ENCODE measurements at places on chromosomes 1 and 21.

DNA sequence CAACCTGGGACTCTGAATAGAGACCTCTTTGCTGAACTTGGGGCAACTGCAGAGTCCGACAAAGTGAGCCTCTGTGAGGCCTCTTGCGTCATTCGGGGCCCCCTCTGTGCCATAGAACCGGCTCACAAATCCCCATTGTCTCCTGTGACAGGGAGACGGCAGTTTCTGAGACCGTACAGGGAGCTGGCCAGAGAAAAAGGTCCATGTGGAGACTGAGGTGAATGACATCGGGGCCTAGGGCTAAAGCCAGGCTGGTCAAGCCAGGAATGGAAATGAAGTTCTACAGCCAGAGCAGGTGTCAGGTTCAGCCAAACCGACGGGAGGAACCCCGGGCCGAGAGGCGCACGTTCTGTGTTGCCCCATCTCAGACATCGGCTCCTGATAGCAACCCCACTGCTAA lies 37.1 kb upstream of the TRIM67 start:
- no peak for DNase-seq
- H3K27ac ChIP-seq: no peak overlapping the region
- H3K27me3 ChIP-seq: no peaks in the 10 kb centered on the region

- no peak for DNase-seq
- H3K36me3 ChIP-seq: no peaks in the 10 kb centered on the region
- H3K4me3 ChIP-seq: no peak overlapping the region
- no peaks in the 10 kb centered on the region for H3K27me3 ChIP-seq
- peaks cover 7% of the 10 kb centered on the region for H3K4me1 ChIP-seq
Observed at GRCh38 chr1:211933946-211934714, 101.2 kb downstream of the INTS7 start.

DNA sequence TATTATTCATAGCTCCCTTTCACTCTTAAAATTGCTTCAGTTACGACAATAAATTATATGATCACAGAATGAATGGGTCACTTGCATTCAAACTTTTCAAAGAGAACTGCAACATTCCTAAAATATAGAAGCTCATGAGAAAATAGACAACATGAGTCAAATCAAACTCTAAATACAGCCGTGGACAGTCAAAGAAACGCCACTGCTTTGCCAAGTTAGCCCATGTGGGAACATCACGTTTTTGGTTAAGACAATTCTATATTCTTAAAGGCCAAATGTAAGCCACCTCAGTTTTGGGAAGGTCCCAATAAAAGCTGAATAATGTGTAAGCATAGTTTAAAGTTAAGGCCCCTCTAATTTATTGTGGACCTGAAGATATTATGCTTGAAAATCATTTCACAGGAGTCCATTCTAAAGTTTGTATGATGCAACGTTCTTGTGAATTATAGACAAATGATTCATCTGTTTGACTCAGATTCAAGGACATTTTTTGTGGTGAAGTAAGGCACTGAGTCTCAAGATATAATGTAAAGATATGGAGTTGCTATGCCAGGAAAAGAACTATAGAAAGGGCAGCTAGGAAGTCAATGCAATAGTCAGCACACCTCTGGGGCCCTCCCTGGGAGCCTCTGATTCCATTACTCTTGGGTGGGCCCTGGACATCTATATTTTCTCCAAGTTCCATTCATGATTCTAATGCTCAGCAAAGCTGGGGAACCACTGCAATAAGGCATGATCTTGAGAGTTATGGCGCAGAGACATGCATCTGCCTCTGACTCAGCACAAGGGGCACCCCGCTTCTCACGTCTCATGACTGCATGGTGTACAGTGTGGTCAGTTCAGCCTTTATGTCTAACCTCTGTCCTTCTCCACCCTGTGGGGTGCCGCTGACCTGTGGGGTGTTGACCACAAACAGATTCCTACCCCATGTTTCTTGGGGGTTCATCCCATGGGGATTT lies 33.9 kb downstream of the ETS2 start:
- H3K4me1 ChIP-seq: peaks cover 4% of the 10 kb centered on the region
- H3K27ac ChIP-seq: peak overlapping the region; percentile 88
- H3K36me3 ChIP-seq: no peaks in the 10 kb centered on the region
- no peaks in the 10 kb centered on the region for H3K27me3 ChIP-seq

DNA sequence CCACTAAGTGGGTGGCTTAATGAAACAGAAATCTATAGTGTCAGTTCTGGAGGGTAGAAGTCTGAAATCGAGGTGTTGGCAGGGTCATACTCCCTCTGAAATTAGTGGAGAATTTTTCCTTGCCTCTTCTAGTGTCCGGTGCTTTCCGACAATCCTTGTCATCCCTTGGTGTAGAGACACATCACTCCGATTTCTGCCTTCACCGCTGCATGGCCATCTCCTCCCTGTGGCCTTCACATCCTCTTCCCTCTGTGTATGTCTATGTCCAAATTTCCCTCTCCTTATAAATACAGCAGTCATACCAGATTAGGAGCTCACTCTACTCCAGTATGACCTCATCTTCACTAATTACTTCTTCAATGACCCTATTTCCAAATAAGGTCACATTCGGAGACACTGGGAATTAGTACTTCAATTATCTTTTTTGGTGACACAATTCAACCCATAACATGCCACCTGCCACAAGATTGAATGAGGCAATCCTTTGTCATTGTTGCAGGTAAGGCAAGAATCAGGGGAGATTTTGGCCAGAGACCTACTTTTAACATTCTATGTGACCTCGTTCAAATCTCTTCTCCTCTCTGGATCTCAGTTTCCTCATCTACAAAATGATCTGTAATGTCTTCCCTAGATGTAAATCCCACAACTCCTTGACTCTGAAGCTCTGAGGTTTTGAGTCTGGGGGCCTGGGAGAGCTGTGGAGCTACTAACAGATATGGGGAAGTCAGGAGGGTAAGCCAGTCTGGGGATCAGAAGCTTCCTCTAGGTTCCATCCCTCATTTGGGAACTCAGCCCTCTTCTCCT lies 16.1 kb downstream of the NAV1 start:
- H3K27me3 ChIP-seq: no peaks in the 10 kb centered on the region
- H3K27ac ChIP-seq: no peak overlapping the region
- no peaks in the 10 kb centered on the region for H3K36me3 ChIP-seq
- no peaks in the 10 kb centered on the region for H3K4me1 ChIP-seq
- no peak for DNase-seq

DNA sequence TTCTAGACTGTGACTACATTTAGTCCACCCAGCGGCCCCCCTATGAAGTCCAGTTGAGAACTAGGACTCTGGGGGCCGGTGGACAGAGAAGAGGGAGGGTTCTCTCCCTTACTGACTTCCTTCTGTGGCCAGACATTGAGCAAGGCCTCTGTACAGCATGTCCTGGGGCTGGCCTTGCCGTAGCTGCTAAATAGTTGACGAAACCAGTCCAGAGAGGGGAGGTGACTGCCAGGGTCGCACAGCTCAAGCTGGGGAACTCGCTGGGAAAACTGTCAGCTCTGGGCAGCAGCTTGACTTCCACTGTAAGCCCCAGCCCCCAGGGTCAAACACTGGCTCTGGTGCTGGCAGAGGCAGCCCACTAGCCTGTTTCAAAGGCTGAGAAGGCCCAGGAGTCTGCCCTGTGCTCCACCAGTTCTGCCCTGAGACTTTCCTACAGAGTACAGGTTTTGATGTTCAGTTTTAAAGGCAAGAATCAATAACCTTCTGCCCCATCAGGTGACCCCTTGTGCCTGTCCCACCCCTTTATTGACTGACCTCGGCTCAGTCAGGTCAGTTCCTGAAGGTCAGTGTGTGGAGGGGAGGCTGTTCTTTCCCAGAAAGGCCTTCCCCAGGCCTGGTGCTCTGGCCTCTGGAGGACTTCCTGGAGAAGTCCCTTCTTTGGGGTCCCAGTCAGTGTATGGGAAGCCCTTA lies 14.1 kb downstream of the PCSK9 start:
- peaks cover 4% of the 10 kb centered on the region for H3K4me1 ChIP-seq
- H3K27ac ChIP-seq: peak overlapping the region; percentile 20
- H3K36me3 ChIP-seq: no peaks in the 10 kb centered on the region
- H3K27me3 ChIP-seq: no peaks in the 10 kb centered on the region
- no peak overlapping the region for H3K4me3 ChIP-seq
- DNase-seq: no peak

DNA sequence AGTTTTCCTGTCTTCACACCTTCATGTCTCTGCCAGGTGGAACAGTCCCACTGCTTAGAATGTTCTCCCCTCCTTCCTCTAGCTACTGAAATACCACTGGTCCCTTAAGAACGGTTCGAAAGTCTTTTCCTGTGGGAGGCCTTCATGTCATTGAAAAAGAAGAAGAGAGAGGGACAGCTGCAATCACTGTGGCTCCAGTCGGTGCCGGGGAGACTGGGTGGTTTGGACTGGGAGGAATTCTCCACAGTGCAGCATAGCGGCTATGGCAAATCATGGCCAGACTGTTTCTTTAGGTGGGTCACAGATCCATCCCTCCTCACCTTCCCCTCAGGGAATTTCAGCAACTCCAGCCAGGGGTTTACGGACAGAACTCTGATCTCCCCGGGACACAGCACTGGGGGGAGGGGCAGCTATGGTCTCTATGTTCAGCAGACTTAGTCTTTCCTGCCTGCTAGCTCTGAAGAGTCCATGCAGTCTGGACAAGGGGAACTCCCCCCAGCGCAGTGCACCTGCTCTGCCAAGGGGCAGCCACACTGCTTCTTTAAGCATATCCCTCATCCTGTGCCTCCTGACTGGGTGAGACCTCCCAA lies 567.2 kb downstream of the SMYD3 start:
- no peak overlapping the region for H3K27ac ChIP-seq
- no peaks in the 10 kb centered on the region for H3K36me3 ChIP-seq
- H3K4me3 ChIP-seq: no peak overlapping the region
- no peaks in the 10 kb centered on the region for H3K27me3 ChIP-seq
- DNase-seq: no peak

GRCh38 chr1:160570840-160571239 lies 8.5 kb downstream of the CD84 start:
- no peak for DNase-seq
- no peaks in the 10 kb centered on the region for H3K36me3 ChIP-seq
- no peak overlapping the region for H3K4me3 ChIP-seq
- no peaks in the 10 kb centered on the region for H3K27me3 ChIP-seq
- H3K4me1 ChIP-seq: no peaks in the 10 kb centered on the region
- H3K27ac ChIP-seq: no peak overlapping the region

GRCh38 chr1:206551986-206552326 lies 44.6 kb downstream of the RASSF5 start:
- H3K27ac ChIP-seq: no peak overlapping the region
- H3K27me3 ChIP-seq: peaks cover 7% of the 10 kb centered on the region
- H3K4me1 ChIP-seq: peaks cover 6% of the 10 kb centered on the region
- H3K4me3 ChIP-seq: no peak overlapping the region

DNA sequence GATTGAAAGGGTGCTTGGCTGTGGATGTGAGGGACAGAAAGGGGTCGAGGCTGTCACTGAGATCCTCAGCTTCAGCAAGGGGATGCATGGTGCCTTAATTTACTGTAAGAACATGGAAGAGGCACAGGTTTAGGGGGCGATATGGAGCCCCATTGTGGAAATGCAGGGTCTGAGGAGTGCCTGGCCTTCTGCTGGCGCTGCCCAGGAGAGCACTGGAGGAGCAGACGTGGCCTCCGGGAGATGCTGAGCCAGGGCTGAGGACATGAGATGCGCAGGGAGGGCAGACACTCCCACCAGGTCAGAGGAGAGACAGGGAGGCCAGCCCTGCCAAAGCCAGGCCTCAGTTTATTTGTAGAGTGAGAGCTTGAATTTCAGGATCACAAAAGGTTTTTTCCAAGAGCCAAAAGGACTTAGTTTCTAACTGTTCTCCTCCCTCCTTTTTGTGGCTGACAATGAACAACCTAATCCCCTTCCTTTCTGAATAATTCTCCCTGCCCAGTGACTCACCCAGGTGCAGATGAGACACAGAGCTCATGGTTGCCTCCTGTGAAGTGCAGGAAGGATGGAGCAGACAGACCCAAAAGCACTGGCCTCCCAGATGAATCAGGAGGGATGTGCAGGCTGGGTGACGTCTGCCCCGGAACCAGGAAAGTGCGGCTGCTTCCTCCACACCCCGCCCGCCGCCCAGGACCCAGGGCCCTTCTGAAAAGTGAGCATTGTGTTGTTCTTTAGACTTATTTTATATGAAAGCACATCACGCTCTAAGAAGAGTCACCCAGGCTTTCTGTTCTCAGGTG lies 73.0 kb upstream of the TMPRSS2 start:
- H3K27ac ChIP-seq: peak overlapping the region; percentile 97
- no peaks in the 10 kb centered on the region for H3K27me3 ChIP-seq
- no peak for DNase-seq
- H3K4me1 ChIP-seq: peaks cover 33% of the 10 kb centered on the region
- H3K4me3 ChIP-seq: no peak overlapping the region

DNA sequence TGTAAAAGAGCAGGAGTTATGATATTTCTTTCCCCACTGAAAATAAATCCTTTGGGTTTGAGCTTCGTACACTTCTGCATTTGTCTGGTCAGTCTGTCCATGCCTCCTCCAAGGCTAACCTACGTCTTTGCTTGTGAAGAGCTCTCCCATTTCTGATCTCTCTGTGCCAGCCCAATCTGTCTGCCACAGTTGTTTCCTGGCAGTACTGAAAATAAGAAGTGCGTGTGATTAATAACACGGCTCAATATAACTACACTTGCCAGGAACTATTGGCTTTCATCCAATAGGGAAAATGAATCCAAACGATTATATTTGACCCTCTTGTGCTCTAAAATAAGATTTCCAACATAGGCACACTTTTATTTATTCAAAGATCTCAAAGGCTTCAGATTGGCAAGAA lies 19.2 kb upstream of the COL24A1 start:
- H3K36me3 ChIP-seq: no peaks in the 10 kb centered on the region
- H3K27me3 ChIP-seq: peaks cover 4% of the 10 kb centered on the region
- no peak overlapping the region for H3K27ac ChIP-seq
- no peak overlapping the region for H3K4me3 ChIP-seq

GRCh38 chr1:41803656-41804055 lies 115.1 kb downstream of the HIVEP3 start:
- no peak overlapping the region for H3K4me3 ChIP-seq
- no peak overlapping the region for H3K27ac ChIP-seq
- H3K4me1 ChIP-seq: no peaks in the 10 kb centered on the region
- no peaks in the 10 kb centered on the region for H3K27me3 ChIP-seq

DNA sequence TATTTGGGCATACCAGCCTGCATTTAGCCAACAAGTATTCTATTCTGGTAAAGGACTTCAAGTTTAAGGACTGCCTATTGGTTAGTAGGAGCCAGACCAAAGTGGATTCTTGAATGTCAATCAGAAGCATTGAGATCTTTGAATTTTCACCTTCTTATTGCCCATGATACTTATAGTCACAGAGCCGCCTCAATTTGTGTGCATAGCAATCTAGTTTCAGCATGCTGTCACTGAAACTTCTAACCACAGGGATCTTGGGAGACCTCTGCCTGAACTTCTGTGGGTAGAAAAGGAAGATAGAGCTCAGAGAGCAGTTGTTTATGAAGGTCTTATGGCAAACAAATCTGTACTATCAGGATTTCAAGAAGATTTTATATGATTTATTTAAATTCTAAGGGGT lies 501.4 kb upstream of the USP24 start:
- DNase-seq: no peak
- peaks cover 31% of the 10 kb centered on the region for H3K4me1 ChIP-seq
- H3K27me3 ChIP-seq: no peaks in the 10 kb centered on the region
- no peak overlapping the region for H3K4me3 ChIP-seq
- peak overlapping the region; percentile 82 for H3K27ac ChIP-seq

GRCh38 chr1:98962156-98962555 lies 42.5 kb downstream of the PLPPR5 start:
- no peak for DNase-seq
- no peak overlapping the region for H3K4me3 ChIP-seq
- no peak overlapping the region for H3K27ac ChIP-seq

- H3K4me1 ChIP-seq: no peaks in the 10 kb centered on the region
- no peak for DNase-seq
- no peak overlapping the region for H3K4me3 ChIP-seq
- no peaks in the 10 kb centered on the region for H3K36me3 ChIP-seq
- H3K27ac ChIP-seq: no peak overlapping the region
Observed at GRCh38 chr1:183827801-183828200, 22.9 kb downstream of the RGL1 start.

All from hepatocyte (in vitro differentiated cells).